ENCODE measurements at places on chromosomes 5 and 9. TPM values are rescaled to one million over a fixed set of nuclear protein-coding genes. Genes with fewer than 3 reads are reported as not detected.

Gene FCN2
- 0.49 TPM for total RNA-seq

- DNase-seq: no peak
Observed at GRCh38 chr5:80153586-80154126, 102.2 kb downstream of the SERINC5 start.

DNA sequence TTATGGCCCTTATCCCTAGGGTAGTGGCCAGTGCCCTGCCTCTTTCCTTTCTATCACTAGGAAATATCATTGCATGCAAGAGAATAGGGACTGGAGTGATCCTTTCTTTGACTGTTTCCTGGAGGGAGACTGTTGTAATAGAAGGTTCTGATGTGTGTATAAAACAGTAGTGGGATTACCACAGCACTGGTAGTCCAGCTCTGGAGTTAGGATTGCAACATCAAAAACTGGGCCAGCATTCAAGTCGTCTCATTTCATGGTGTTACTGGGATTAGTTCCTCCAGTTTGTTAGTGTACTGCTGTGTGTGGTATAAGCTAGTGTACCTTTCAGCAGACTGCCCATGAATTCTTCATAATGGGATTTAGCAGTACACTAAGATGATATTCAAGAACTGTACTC, 45.8 kb downstream of the KIAA1958 start:
- peak; percentile 53 for DNase-seq

Gene HACD4
- total RNA-seq: 4.1 TPM

- peak; percentile 51 for DNase-seq
Observed at GRCh38 chr9:94827584-94828304, 101.2 kb downstream of the AOPEP start.

GRCh38 chr5:124104344-124104743, 592.4 kb downstream of the CSNK1G3 start:
- DNase-seq: no peak

DNA sequence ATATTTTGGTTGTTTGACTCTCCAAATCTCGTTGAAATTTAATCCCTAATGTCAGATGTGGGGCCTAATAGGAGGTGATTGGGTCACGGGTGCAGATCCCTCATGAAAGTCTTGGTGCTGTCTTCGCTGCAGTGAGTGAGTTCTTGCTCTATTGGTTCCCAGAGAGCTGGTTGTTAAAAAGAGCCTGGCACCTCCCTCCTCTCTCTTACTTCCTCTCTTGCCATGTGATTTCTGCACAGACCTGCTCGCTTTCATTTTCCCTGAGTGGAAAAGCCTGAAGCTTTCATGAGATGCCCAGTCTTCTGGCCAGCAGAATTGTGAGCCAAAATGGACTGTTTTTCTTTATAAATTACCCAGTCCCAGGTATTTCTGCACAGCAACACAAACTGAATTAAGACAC, 221.6 kb downstream of the MAT2B start:
- no peak for DNase-seq

DNA sequence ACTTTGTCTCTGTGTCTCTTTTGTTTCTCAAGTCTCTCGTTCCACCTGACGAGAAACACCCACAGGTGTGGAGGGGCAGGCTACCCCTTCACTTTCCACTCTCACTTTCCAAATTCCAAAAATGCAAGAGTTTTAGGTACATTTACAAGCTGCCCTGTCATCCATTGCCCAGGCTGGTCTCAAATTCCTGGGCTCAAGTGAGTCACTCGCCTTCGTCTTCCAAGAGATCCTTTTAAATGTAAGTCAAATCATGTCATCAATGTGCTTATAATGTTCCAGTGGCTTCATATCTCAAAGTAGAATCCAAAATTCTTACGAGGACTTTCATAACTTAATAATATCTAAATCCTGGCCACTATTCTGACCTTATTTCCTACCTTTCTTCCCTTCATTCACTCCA, 20.4 kb upstream of the UGCG start:
- no peak for DNase-seq

GRCh38 chr9:116990592-116990991, 303.5 kb downstream of the TRIM32 start:
- DNase-seq: no peak

DNA sequence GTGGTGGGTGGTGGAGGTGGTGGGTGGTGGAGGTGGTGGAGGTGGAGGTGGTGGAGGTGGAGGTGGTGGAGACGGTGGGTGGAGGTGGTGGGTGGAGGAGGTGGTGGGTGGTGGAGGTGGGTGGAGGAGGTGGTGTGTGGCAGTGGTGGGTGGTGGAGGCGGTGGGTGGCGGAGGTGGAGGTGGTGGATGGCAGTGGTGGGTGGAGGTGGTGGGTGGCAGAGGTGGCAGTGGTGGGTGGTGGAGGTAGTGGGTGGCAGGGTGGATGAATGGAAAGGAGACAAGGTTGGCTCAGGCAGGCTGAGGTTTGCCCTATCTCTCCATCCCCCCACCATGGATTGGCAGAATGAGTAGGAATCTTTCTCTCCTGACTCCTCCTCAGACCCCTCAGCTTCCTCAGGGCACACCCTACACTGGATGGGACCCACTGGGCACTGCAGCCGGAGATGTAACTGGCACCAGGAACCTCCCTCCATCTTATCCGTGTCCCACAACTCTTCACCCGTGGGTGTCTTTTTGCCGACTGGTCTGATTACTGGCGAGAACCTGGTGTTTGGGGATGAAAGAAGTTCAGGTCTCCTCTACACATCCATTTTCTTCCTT, 166.3 kb downstream of the C9orf50 start:
- DNase-seq: no peak

Gene RNF183
- total RNA-seq: 0.96 TPM

DNA sequence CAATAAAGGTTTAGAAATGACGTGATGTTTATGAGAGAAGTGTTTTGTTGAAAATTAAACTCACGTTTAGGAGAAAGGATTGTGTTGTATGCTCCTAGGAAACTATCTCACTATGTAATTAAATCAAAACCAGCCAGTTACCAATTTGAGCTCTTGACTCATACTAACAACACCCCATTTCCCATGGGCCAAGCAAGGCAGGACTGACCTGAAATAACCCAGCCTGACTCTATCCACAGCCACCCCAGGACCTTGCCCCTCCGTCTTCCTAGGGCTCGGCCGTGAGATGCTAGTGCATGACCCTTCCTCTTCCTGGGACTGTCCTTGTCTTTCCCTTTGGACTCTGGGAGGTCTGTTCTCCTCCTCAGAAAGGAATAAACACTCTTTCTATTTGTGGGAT, 16.4 kb downstream of the TLR4 start:
- no peak for DNase-seq

- no peak for DNase-seq
Observed at GRCh38 chr9:35416098-35416427, 73.8 kb upstream of the RUSC2 start.

DNA sequence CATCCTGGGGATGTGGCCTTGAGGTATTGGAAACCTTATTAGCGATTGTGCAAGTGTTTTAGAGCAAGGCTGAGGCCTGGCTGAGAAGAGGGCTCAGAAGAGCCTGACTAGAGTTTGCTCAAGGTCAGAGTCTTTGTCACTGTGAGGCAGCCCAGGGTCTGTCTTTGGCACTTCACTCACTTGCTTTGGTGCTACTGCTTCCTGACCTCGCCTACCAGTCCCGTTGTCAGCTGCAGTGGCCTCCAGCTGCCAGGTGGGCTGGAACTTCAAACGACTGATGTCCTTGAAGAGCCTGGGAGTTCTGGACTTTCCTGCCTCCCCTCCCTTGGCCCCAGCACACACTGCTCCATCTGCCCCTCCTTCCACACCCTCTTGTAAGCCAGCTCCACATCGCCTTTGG, 228.0 kb downstream of the SNX18 start:
- no peak for DNase-seq

- no peak for DNase-seq
Observed at GRCh38 chr5:74367934-74368333, 272.6 kb downstream of the ENC1 start.
